ENCODE measurements at places on chromosomes 12 and 14.

DNA sequence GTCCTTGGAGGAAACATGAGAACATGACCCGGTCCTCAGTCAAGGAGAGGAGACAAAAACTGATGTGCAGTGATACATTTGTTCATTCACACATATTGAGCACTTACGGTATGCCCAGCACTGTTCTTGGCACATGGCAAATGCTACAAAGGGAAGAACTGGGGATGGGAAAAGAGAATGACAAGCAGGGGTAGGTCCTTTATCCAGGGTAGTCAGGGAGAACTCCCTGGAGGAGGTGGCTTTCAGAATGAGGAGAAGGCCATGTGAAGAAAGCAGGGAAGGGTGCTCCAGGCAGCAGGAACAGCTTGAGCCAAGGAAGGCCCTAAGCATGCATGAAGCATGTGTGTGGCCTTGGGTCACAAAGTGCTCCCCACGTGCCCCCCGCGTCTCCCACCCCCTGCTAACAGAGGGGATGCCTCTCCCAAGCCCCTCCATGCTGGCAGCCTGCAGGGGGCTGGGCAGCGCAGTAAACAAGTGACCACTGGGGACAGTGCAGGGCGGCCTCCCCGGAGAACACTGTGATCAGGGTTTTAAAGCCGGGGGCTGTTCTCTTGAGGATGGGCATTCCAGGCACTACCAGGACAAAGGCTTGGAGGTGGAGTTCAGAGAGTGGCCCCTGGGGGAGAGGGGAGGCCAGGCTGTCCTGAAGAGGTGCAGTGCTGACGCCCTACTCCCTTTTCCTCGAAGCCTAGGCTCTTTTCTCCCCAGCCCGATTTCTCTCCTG is 71.0 kb downstream of the PHETA1 start:
- no peak for DNase-seq

- no peak for DNase-seq
These were observed 55.3 kb downstream of the DERA start for GRCh38 chr12:15966426-15966825.

DNA sequence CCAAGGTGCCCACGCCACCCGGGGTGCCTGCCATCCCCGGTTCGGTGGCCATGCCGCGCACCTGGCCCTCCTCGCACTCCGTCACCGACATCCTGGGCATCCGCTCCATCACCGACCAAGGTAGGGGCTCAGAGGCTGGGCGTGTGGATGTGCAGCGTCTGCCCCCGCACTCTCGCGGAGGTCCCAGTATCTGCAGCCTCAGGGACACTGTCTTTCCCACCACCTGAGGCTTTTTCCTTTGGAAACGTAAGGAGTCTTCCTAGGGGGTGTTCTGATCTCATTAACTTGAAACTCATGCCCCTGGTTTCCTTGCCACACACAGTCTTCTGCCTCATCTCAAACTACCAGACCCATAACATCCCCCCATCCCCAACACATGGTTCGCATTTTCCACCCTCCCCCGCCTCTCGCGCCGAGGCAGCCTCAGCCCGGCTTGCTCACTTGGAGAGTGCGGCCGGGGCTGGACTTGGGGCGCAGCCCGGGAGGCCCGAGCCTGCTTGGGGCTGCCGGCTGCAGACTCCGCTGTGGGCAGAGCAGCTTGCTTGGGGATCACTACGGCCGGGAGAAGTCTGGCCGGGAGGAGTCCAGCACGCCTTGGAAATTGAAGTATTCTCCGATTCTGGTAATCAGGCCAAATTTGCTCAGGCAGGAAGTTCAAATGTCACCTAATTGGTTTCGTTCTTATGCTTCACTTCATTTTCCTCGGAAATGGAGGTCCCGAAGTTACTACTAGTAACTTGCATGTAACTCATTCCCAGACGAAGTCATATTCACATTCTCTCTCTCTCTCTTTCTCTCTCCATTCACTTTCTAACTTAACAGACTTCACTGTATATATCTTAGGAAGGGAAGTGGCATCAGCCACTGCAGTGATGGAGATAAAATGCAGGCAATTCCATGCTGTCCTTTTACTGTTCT is 2.0 kb downstream of the PAX9 start:
- no peak for DNase-seq

- no peak for DNase-seq
These were observed 5.9 kb downstream of the RIN3 start for GRCh38 chr14:92519246-92520101.

GRCh38 chr14:38285962-38286361 is 30.1 kb upstream of the CLEC14A start:
- DNase-seq: no peak

DNA sequence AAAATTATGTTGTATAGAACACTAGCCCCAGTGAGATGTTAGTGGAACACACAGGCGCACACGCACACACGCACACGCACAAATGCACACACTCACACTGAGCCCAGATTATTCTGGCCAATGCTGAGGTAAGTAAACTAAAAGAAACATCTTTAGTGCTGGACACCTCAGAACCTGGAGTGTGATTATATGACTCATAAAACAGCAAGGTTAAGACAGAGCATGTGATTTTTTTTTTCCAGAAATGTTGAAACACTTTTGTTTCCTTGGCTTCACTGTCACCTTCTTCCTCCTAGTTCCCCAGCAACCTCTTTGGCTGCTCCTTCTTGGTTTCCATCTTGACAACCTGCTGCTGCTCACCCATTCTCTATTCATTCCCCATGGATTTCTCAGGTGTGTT is 141.0 kb upstream of the ALG10B start:
- no peak for DNase-seq
